ENCODE measurements at places on chromosomes 12 and 14.

- no peak for DNase-seq
Observed at GRCh38 chr12:6824901-6825381, 3.3 kb upstream of the P3H3 start.

GRCh38 chr14:79284621-79285020 is 926.7 kb downstream of the DIO2 start:
- DNase-seq, result no peak

DNA sequence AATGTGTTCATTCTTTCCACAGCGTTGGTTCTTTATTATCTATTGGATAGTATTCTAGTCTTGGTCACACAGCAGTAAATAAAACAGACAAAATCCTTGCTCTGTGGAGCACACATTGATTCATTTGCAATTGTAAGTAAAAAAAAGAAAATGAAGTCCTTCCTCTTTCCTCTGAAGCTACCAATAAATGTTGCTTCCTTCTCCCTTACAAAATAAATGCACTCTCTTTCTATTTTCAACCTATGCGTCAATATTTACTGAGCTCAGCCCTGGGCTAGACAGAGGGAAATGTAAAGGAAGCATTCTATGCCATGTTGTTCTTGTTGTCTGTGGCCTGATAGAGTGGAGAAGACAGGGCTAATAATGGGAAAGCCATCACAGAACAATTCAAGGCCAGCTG is 2.9 kb downstream of the ABHD12B start:
- DNase-seq, result peak; percentile 72

- no peak for DNase-seq
Observed at GRCh38 chr14:64816221-64816783, 63.4 kb downstream of the SPTB start.

- no peak for DNase-seq
Observed at GRCh38 chr14:92970271-92970670, 47.3 kb downstream of the CHGA start.

DNA sequence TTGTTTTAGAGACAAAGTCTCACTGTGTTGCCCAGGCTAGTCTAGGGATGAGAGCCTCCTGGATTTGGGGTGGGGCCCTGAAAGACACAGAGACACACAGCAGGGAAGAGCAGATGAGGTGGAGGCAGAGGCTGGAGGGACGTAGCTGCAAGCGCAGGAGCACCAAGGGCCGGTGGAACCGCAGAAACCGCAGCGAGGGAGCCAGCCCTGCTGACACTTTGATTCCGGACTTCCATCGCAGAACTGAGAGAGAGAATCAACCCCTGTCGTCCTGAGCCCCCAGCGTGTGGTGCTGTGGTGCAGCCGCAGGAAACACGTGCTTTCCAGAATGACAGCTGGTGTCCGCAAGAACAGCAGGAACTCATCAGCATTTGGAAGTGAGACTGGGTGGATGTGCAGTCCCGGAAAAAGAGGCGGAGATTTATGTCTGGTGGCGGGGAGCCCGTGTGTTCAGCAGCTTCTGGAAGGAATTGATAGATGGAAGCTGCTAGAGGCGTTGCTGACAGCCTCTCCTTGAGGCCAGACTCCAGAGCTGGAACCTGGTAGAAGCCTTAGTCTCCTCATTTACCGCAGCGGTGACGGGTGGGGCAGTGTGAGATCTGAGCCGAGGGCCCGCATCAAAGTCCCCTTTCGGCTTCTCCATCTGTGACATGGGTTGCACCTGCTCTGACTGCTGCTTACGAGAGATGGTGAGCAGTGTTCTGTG is 21.9 kb upstream of the KLC1 start:
- DNase-seq, result peak; percentile 68

- peak; percentile 88 for DNase-seq
Observed at GRCh38 chr14:89504602-89505313, 87.7 kb upstream of the FOXN3 start.

DNA sequence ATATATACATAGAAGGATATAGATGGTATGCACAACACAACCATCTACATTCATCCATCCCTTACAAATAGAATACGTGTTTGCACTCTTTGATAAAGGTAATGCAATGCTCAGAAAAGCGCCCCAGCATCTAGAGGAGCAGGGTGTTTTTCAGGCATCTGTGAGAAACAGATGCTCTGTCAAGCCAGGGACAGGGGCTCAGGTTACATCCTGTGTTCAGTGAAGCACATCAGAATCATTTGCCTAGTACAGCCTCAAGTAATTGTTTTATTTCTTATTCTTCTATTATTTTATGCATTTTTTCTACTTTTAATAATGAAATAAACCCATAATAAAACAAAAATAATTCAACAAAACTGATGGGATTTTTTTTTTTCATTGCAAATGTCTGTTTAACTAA is 50.5 kb upstream of the HIF1A start:
- DNase-seq, result no peak

GRCh38 chr14:75969891-75970290 is 11.9 kb downstream of the TGFB3 start:
- no peak for DNase-seq

DNA sequence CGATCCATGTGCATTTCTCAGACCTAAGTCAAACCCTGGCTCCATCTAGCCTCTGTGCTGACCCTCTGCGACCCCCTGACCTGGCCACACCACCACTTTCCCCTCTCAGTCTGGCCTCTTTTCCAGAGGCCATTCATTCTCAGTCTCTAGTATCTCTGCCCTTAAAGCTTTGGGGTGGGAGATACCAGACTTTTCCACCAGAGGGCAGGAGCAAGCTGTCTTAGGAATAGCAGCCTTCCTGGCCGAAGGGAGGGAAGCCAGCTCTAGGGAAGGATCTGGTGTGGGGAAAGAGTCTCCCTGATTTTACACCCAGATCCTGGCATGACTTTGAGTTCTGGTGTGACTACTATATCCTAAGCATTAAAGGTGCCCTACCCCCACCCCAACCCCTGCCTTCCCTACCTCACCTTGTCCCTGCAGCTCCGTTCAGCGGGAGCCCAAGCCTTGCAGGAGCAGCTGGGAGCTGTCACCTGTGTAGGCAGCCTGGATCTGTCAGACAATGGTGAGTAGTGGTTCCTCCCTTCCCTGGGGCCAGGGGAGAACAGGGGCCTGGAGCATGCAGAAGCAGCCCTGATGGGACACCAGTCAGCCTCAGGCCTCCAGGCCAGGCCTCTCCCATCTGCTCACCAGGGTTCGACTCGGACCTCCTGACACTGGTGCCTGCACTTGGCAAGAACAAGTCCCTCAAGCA is 6.6 kb downstream of the CARMIL3 start:
- peak; percentile 73 for DNase-seq

DNA sequence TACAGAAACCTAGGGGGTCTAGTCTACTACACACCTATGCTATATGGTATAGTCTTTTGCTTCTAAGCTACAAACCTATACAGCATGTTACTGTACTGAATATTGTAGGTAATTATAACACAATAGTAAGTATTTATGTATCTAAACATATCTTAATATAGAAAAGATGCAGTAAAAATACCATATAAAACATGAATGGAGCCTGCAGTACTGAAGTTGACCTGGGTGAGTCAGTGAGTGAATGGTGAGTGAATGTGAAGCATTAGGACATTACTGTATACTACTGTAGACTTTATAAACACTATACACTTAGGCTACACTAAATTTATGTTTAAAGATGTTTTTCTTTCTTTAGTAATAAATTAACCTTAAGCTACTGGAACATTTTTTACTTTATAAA is 13.1 kb upstream of the ABCD2 start:
- no peak for DNase-seq

- no peak for DNase-seq
Observed at GRCh38 chr14:93200553-93200952, 6.3 kb downstream of the GON7 start.

DNA sequence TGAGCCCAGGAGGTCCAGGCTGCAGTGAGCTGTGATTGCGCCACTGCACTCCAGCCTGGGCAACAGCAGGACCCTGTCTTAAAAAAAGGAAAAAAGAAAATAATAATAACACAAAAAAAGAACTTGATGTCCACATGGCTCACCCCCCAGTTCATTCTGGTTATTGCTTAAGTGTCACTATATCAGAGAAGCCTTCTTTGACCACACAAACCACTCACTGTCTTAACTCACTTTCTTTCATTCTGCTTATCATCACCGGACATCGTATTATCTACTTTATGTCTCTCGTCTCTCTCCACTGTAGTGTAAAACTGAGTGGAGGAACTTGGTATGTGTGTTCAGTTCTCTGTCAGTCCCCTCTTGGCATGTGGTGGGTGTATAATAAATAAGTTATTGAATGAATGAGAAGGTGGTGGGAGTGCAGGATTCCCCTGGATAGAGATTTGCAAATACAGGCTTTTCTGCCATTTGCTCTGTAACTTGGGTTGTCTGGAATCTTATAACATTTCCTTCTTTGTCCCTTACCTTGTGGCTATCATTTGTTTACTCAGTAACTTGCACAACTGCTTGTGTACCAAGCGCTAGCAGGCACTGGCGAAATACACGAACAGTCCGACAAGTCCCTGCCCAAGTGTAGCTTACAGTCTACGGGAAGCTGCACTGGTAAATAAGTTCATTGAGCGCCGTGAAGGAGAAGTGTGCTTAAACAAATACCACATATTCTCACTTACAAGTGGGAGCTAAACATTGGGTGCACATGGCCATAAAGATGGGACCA is 86.6 kb upstream of the TRAF3 start:
- no peak for DNase-seq

DNA sequence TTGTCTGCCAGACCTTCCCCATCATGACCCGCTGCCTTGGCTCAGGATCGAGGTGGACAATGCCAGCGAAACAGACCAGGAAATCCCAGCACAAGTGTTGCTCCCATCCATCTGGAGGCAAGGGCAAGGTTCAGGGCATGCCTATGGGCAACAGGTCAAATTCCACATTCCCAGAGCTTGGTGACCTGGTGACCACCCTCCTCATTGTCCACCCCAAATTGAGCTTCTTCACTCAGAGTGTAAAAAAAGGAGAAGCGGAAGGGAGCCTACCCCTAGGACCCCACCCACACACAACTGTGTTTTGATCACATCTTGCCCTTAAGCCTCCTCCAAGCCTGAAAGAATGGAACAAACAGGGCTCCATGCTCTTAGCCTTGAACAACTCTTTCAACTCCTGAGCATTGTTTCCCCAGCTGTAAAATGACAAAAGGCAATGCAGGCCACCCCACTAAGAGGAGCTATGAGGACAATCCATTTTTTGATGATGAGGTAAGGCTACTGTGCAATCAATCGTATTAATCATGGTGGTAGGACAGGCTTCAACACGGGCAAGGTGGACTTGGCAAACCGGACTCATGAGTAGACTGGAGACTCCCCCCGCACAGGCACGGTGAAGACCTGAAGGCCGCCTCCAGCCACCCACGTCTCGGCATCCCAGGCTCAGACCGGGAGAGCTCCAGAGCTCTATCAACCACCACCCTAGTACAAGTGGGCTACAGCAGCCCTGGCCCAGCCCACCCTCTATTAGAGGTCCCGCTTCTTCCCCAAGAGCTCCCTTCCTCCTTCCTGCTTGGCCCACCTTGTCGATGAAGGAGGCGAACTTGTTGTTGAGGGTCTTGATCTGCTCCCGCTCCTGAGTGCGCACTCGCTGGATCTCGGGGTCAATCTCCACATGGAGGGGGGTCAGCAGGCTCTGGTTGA is 866 bp downstream of the KRT79 start:
- DNase-seq, result peak; percentile 68

DNA sequence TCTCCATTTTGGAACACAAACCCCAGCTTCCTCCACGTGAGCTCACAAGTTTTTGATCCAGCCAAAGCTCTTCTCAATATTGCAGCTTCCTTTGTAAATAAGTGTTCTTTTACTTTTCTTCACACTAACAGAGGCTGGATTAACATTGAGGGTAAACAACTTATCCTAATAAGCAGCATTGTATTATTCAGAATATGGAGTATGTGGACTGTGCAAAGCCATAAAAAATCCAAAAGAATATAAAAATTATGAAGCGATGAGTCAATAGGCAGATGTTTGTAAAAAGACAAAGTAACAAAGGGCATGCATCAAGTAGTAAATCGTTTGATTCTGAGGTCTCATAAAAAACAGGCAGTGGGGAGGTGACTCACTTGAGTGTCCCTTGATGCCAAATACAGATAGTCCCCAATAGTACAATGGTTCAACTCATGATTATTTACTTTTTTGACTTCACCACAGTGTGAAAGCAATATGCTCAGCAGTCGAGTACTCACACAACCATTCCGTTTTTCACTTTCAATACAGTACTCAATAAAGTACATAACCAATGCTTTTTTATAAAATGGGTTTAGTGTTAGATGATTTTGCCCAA is 23.1 kb upstream of the KCNK10 start:
- DNase-seq, result no peak

GRCh38 chr12:121717041-121717699 is 4.6 kb downstream of the TMEM120B start:
- DNase-seq, result no peak
